ENCODE measurements at places on chromosomes 11 and 22. TPM values are rescaled to one million over a fixed set of nuclear protein-coding genes. Genes with fewer than 3 reads are reported as not detected.

DNA sequence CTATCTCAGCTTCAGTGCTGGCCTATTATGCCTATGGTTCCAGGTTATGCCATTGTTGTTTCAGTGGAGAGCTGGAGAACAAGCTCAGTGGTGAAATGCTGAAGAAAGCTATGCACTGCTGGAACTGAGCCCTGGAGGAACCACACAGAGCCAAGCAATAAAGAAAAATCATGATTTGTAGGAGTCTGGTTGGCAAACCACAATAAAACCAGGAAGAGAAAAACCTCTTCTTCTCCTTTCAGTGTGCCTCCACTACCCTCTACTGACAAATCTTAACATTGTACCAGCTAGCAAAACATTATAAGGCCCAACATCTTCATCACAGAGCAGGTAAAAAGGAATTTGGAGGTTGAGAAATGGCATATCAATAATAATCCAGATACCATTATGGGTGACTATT is 5.3 kb downstream of the OR51F2 start:
- ATAC-seq, result no peak

DNA sequence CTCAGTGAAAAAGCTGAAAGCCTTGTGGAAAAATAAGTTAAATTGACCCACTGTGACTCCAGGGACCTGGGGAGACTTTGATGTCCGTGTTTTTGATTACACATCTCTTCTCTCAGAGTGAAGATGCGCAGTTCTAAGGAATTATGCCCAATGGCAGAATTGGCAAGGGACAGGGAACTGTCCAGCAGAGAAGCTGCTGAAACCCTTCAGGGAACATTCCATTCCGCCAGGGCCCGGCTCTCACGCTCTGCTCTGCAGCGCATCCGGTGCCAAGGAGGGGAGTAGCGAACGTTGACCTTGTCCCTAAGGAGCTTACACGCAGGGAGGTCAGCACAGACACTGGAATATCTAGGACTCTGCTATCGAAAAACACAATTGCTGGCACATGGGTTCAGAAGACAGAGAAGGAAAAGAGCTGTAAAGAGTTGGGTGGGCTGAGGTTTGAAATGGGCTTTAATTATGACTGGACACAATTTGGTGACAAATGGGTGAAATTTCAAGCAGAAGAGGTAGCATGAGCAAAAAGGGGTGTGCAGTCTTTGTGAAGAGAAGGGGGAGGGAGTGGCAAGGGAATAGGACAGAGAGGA is 64.5 kb upstream of the B3GAT1 start:
- ATAC-seq, result no peak

- ATAC-seq, result no peak
Measured at GRCh38 chr11:24134879-24135589, 361.8 kb upstream of the LUZP2 start.

Gene NAV2
- 17.0 TPM for total RNA-seq

DNA sequence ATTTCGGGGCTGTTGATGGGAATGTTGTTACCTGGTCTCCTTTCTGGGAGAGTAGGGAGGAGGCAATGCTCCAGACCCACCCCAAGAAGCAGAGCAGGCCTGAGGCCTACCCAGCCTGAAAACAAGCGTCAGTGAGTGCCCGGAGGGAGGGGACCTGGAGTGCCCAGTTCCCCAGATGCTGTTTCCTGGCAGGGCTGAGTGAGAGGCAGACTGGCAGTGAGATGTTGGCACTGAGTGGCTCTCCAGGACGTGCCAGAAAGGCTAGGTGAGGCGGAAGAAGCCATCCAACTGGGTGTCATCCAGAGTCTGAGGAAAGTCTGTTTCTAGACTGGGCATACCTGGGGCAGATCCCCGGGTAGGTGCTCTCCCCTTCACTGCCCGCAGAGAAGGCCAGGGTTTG is 1.3 kb downstream of the POU2F3 start:
- peak; percentile 67 for ATAC-seq

DNA sequence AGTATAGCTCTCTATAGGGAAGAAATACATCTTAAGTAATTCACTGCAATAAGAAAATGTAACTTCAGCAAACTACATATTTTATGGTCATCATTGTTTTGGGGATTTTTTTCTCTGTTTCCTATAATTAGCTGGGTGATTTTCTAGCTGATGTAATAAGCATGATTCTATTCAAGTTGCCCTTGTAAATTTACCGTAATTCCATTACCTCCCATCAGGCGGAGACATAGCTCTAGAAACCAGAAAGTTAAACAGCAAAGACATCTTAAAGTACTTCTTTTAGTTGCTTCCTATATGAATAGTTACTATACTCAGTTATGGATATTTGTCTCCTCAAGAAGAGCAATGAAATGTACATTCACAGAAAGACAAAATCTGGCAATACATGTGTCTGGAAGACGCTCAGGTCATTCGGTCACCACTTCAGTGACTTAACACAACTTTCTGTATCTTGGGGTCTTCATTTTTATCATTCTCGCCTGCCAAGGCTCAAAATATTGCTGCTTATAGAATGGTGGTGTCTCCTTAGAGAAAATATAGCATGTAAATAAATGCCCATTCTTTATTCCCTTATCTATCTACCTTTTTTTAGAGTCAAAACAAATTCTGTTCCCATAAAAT is 239.9 kb upstream of the ZC3H12C start:
- peak; percentile 38 for ATAC-seq

DNA sequence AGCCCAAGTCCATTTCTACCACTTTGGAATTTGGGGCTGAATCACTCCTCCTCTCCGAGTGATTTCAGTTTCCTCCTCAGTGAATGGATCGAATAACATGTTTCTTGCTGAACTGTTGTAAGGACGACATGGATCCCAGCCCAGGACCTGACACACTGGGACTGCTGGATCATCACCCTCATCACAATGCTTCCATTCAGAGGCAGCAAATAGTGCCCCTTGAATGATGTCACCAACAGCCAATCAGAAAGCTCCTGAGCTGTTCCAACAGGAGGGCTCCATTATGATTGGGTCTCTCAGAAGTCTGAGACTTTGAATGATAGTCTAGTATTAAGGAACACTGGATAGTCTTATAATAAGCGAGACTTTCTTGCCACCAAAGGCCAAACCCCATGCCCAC is 158.9 kb downstream of the MYO18B start:
- ATAC-seq, result no peak

DNA sequence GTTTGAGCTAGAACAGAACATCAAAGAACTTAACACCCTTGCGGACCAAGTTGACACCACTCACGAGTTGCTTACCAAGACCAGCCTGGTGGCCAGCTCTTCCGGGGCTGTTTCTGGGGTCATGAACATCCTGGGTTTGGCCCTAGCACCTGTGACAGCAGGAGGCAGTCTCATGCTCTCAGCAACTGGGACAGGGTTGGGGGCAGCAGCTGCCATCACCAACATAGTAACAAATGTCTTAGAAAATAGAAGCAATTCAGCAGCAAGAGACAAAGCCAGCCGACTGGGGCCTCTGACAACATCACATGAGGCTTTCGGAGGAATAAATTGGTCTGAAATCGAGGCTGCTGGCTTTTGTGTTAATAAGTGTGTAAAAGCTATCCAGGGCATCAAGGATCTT is 8.7 kb downstream of the APOL5 start:
- no peak for ATAC-seq

Gene NTM
- total RNA-seq, result 0.92 TPM

- ATAC-seq, result no peak
Measured at GRCh38 chr11:2681408-2682145, 18.2 kb downstream of the KCNQ1OT1 start.

- no peak for ATAC-seq
Measured at GRCh38 chr22:49598338-49598737, 229.3 kb downstream of the BRD1 start.

GRCh38 chr11:30159546-30159945 is 71.3 kb upstream of the FSHB start:
- ATAC-seq, result no peak

Gene OR6A2
- total RNA-seq, result 0.08 TPM

Gene LMO2
- total RNA-seq, result 11.7 TPM

GRCh38 chr11:77374108-77374507 is 72.6 kb upstream of the GDPD4 start:
- peak; percentile 56 for ATAC-seq

DNA sequence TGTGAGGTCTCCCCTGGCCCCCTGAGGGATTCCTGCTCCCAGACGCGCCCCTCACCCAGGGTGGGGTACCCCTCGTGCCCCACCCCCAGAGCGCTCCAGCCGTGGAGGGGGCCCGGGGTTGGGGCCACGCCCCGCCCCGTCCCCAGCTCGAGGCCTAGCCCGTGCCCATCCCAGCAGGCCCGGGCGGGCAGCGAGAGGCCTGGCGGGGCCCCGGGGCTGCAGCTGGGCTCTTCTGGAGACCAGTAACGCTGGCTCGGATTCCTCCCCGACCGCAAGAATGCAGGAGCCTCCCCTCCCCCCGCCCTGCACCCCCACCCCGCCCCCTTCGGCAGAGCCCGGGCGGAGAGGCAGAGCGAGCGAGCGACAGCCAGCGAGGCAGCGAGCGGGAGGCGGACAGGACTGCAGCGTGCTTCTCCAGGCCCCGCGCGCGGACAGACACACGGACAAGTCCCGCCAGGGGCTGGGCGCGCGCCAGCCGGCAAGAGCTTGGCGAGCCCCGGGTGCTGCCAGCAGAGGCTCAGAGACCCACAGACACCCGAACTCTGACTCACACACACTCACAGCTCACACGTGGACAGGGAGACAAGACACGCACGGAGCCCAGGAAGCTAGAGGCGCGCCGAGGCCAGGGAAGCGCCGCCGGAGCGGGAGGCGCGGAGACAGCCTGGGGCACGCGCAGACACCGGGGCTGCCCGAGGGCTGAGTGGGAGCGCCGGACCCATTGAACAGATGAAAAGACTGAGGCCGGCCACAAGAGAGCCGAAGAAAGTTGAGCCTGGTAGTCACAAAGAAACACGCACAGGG is 15.2 kb downstream of the BCL9L start:
- peak; percentile 48 for ATAC-seq

DNA sequence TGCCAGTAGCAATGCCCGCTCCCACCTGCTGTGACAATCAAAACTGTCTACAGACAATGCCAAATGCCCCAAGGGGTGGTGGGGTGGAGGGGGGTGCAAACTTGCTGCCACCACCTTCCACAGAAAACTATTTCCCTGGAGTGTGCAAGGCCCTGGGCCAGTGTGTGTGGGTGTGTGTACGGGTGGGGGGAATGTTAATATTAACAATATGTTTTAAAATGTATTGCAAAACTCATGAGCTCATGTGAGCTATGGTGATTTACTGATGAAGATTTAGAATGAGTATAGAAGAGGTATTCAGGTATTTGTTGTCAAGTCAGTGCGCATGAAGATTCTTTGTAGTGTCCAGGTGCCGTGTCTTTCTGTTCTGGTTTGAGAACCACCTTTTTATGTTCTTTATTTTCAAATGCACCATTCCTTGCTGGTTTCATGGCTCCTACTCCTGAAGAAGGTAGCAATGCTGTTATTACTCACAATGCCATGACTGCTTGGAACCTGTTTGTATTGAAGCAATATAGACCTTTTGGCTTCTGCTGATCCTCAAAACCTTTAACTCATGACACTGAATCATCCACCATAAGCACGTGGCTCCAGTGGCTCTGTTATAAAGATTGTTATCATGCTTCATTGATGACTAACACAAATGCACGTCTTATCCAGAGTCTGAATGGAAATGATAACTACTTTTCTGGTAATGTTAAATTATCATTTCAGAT is 29.9 kb upstream of the AQP11 start:
- peak; percentile 87 for ATAC-seq

DNA sequence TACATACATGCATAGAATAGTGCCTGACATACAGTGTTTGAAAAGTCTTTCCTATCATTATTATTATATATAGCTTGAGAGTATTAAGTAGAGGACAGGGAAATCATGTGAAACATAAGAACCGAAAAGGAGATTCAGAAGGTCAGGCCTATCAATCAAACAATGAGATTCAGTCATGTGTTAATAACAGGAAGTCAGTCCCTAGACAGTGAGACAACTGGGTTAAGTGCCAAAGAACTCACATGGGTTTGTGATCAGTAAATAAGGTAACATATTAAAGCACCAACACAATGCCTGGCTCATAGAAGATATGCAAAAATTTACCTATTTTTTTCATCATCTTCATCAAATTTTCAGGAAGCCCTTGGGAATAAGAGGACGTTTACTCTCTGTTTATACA is 174.3 kb upstream of the FAT3 start:
- no peak for ATAC-seq

- peak; percentile 39 for ATAC-seq
Measured at GRCh38 chr22:22168190-22168940, 76.2 kb upstream of the VPREB1 start.

DNA sequence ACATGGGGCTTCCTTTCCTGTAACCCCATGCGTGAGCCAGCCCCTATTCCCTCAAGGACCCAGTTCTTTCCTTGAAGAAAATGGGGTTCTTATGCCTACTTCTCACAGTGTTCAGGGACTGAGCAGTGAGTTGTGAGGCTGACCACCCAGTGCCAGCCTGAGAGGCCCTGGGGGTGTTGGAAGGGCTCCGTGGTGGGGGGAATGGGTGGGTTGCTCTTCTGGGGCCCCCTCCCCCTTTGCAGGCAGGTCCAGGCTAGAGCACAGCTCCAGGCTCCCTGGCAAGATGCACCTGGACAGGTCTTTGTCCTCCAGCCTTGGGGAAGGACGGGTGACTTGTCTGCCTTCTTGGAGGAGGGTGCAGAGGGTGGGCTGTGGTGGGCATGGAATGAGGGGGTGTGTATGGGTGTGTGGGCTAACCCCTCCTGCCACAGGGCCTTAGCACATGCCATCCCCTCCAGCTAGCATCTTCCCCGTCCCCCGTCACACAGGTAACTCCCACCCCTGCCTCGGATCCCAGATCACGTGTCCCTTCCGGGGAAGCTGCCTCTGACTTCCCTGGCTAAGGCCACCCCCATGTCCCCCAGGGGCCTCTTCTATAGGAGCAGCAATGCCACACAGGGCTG is 64.6 kb downstream of the MYEOV start:
- no peak for ATAC-seq

DNA sequence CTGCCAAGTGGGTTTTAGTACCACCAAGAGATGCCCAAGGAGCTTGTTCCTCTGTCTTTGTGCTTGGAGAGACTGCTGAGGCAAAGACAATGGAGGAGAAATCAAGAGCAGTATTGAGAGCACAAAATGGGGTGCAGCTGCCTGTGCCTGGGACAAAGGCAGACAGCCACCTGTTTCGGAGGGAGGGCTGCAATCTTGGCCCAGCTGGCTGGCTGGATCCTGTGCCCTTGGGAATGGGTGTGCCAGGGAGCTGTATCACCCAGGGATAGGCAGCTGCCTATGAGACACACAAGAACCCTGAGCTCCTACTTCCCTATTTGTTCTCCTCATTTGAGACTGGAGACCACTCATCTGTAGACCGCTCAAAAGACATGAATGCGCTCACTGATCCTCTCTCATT is 23.3 kb upstream of the CHRM4 start:
- no peak for ATAC-seq

Gene TRIM51
- not detected for total RNA-seq

Gene HORMAD2
- not detected for total RNA-seq

DNA sequence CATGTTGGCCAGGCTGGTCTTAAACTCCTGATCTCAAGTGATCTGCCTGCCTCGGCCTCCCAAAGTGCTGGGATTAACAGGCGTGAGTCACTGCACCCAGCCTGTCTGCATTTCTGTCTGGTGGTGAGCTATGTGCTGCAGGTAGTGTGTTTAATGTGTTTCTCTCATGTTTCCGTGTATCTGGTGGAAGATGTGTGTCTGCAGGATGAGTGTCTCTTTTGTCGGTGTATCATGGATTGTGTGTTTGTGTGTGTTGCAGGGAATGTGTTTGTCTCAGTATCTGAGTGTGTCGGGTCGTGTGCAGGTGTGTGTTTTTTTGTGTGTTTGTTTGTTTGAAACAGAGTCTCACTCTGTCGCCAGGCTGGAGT is 16.1 kb downstream of the SCARF2 start:
- no peak for ATAC-seq

Gene NOX4
- 0.16 TPM for total RNA-seq

All from esophagus mucosa (tissue), 1 donor.